ENCODE measurements at places on chromosomes 12 and 14. TPM values are rescaled to one million over a fixed set of nuclear protein-coding genes. Genes with fewer than 3 reads are reported as not detected.

Gene CPNE6
- polyA plus RNA-seq = not detected

Gene NANOG
- 0.09 TPM for polyA plus RNA-seq

Gene HOXC9
- 25.7 TPM for polyA plus RNA-seq

Gene KRT80
- polyA plus RNA-seq = 1.1 TPM

Gene SAMD15
- 8.0 TPM for polyA plus RNA-seq

Gene CELA1
- not detected for polyA plus RNA-seq

Gene CEBPE
- 0.15 TPM for polyA plus RNA-seq

Gene KRT72
- not detected for polyA plus RNA-seq

Gene RGS6
- 0.62 TPM for polyA plus RNA-seq

Gene NPFF
- 1.1 TPM for polyA plus RNA-seq

Gene LRIG3
- 35.0 TPM for polyA plus RNA-seq

Gene ENDOU
- polyA plus RNA-seq = 0.26 TPM

Gene PTHLH
- 1.4 TPM for polyA plus RNA-seq

Gene RBP5
- polyA plus RNA-seq = 53.2 TPM

Gene MVK
- 23.8 TPM for polyA plus RNA-seq

Gene SERPINA9
- polyA plus RNA-seq = not detected

Gene THTPA
- polyA plus RNA-seq = 20.5 TPM

Gene IFNG-AS1
- not detected for polyA plus RNA-seq

Gene VWF
- 9.4 TPM for polyA plus RNA-seq

Gene SLC7A7
- 114 TPM for polyA plus RNA-seq

Gene MORN3
- polyA plus RNA-seq = 2.5 TPM

Gene TRPV4
- polyA plus RNA-seq = 19.2 TPM

Gene HIP1R
- 97.8 TPM for polyA plus RNA-seq

Gene SLC10A1
- 0.15 TPM for polyA plus RNA-seq

Gene MIP
- not detected for polyA plus RNA-seq

Gene FZD10
- polyA plus RNA-seq = 2.0 TPM

Gene LHX5
- polyA plus RNA-seq = not detected

Gene DIO3
- polyA plus RNA-seq = 0.18 TPM

Gene EML5
- polyA plus RNA-seq = 3.4 TPM

Gene KRT6A
- polyA plus RNA-seq = not detected

Gene CLEC6A
- 0.07 TPM for polyA plus RNA-seq

Gene SLC4A8
- polyA plus RNA-seq = 2.8 TPM

Gene AQP6
- polyA plus RNA-seq = 23.3 TPM

Gene SMCO2
- 0.50 TPM for polyA plus RNA-seq

Gene BDKRB2
- polyA plus RNA-seq = 3.7 TPM

Gene ADGRD1
- 10.3 TPM for polyA plus RNA-seq

Gene RNASE4
- 1.3 TPM for polyA plus RNA-seq

Gene SLC17A8
- 0.49 TPM for polyA plus RNA-seq

Gene WNT5B
- 8.1 TPM for polyA plus RNA-seq

Gene VDR
- polyA plus RNA-seq = 3.0 TPM

Gene CERS5
- 75.3 TPM for polyA plus RNA-seq

Gene MMP17
- 0.81 TPM for polyA plus RNA-seq

Gene VSX2
- polyA plus RNA-seq = 0.08 TPM

Gene FAM222A
- polyA plus RNA-seq = 7.8 TPM

Data from renal pelvis (tissue), 12 donors.